ENCODE measurements at places on chromosomes 3 and 15. TPM values are rescaled to one million over a fixed set of nuclear protein-coding genes. Genes with fewer than 3 reads are reported as not detected.

The PRRT3 gene
- total RNA-seq, result 2.0 TPM

DNA sequence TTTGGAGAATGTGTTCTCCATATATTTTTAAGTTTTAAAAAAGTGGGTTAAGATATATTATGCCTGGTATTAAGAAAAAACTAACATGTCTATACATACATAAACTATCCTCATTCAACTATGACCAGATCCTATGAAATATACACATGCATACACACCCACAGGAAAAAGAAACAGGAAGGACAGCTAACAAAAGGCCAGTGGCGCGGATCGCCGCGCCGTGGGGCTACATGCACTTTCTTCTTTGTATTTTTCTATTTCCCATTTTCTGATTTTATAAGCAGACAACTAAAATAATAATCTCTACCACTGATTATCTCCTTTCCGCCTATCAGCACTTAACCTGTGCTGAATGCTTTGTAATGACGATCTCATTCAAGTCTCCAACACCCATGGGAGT lies 160.1 kb downstream of the OR4M2 start:
- no peak for DNase-seq

DNA sequence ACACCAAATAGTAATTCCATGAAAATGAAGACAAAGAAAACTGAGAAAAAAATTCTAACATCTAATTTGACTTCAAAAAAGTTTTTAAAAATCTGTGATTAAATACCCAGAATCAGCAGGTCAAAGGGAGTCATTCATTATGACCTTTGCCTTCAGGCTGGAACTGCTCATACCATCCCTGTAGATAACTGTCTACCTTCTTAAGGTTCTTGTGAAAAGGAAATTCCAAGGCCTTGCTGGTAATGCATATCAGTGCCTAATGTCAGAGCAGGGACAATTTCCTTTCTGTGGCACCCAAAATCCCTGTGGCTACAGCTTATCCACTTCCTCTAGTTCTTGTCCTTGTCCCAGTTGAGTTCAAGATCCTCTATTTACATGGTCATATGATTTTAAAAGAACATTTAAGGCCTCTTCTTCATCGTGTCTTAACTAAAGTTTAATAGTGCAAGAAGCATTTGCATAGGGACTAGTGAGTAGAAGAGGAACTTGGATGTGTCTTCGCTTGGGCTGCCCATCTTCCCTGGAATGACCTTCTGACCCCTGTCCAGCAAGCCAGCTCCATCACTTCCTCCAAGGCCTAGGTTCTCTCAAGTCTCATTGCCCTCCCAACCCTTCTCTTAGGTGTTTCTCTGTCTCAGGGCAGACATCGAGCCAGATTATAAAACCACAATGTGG lies 8.7 kb upstream of the PLCL2 start:
- no peak for DNase-seq

- DNase-seq, result peak; percentile 34
Measured at GRCh38 chr3:59809710-59810444, 760.1 kb upstream of the CFAP20DC start.

DNA sequence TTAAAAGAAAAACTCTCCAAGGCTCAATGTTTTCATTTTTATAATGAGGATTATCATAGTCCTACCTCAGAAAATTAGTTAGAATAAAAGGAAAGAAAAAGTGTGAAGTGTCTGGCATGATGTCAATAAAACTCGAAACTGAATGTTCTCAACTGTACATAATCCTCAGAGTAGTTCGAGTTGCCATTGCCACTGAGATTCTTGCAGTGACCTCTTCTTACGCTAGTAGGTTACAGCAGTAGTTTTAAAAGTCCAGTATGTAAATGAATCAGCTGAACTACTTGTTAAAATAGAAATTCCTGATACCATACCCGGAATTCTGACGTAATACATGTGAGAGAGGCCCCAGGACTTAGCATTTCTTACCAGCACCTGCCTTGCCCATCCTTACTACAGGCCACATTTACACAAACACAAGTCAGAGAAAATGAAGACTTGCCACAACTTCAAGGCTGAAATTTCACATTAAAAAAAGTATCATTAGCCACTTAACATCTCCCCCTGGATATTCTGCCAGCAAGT lies 502.6 kb downstream of the FGF12 start:
- DNase-seq, result no peak

GRCh38 chr15:29682361-29682760 lies 139.9 kb downstream of the TJP1 start:
- DNase-seq, result no peak
